ENCODE measurements at places on chromosomes 16 and 17.

- DNase-seq = peak; percentile 78
Observed at GRCh38 chr17:59914274-59914854, 21.4 kb downstream of the RPS6KB1 start.

GRCh38 chr16:61500851-61501250 is 535.4 kb downstream of the CDH8 start:
- no peak for DNase-seq

GRCh38 chr16:47366228-47366627 is 94.6 kb downstream of the ITFG1 start:
- DNase-seq = no peak

GRCh38 chr17:83194186-83194561 is 114.8 kb downstream of the METRNL start:
- no peak for DNase-seq

DNA sequence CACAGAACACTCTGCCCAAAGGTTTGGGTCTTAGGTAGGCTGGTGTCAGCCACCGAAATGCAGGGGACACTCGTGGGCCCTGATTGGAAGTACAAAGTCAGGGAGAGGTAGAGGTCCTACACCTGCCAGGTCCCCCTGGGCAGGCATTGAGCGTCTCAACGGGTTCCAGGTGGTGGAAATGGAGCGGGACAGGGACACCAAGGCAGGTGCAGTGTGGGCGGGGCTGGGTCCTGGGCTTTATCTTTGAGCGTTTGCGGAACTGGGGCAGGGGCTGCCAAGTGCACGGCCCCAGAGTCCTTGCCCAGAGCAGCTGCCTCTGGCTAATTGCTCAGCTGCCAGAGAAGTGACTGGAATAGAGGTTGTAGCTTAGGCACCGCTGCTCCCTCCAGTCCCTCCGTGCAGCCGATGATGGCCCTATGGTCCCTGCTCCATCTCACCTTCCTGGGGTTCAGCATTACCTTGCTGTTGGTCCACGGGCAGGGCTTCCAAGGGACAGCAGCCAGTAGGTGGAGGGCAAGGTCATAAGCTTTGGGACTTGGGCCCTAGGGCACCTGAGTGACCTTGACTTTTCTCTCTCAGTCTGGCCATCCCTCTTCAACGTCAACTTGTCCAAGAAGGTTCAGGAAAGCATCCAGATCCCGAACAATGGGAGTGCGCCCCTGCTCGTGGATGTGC is at the start of gene ZACN:
Gene ZACN (plus strand): TSS at position 323 of the 675 bp plus-strand sequence. CDS start 83 bp downstream, at position 406.
- DNase-seq = no peak

DNA sequence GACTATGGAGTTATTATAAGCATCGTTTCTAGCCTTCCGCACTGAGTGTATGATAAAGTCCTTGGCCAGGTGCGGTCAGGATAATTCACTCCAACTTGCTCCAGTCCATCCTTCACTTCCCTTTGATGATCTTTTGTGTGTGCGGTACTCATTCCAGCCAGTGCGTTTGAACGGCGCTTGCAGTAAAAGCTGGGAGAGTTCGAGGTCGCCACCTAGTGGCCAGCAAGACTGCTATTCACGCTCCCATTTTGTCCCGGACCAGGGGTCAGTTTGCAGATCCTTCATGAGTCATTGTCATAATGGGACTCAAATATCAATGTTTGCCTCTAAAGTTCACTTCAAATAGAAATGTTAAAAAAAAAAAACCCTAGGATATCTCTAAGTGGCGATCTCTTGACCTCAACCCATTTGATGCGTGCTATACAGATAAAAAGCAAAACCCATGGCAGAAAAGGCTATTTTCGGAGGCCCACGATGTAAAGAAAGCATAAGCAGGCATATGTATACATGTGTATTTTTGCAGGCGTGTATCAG is 417.1 kb downstream of the TMEM114 start:
- peak; percentile 74 for DNase-seq

- DNase-seq = peak; percentile 71
Observed at GRCh38 chr17:47099987-47100711, 88.9 kb downstream of the CDC27 start.

GRCh38 chr16:11706180-11706742 is 36.4 kb downstream of the TXNDC11 start:
- no peak for DNase-seq

DNA sequence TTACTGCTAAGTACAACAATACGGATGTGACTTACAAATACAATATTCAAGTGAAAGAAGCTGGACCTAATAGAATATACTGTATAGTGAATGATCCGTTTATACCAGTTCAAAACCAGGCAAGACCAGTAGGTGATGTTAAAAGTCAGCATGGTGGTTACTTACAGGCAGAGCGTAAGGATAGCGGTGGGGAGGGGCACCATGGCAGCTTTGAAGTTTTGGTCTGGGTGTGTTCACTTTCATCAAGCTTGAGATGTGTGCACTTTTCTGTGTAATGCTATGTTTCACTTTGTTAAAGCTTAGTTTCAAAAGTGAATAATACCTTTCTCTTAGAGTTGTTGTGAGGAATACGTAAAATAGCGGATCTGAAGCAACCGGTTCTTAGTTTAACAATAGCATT is 16.5 kb upstream of the SLC35G3 start:
- DNase-seq = no peak

- no peak for DNase-seq
Observed at GRCh38 chr17:59542960-59543635, 22.3 kb upstream of the DHX40 start.

GRCh38 chr17:69042308-69042707 is 18.4 kb downstream of the ABCA9 start:
- no peak for DNase-seq

- peak; percentile 63 for DNase-seq
Observed at GRCh38 chr17:81440511-81441244, 45.4 kb downstream of the BAHCC1 start.

- DNase-seq = no peak
Observed at GRCh38 chr17:39057701-39058206, 90.6 kb upstream of the FBXO47 start.

- no peak for DNase-seq
Observed at GRCh38 chr16:398561-399339, 1.8 kb downstream of the NME4 start.

DNA sequence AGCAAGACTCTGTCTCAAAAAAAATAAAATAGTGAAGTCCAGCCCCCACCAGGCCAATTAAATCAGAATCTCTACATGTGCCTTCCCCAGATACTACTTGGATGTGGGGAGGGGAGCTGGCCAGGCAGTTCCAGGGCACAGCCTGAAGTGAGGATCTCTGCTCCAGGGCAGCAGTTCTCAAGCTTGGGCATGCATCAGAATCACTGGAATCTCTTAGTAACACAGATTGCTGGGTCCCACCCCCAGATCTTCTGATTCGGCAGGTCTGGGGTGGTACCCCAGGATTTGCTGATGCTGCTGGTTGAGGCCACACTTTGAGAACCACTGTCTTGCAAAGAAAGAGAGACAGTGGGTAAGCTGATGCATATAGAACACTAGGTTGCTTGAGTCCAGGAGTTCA is 8.3 kb upstream of the CDH5 start:
- DNase-seq = no peak

DNA sequence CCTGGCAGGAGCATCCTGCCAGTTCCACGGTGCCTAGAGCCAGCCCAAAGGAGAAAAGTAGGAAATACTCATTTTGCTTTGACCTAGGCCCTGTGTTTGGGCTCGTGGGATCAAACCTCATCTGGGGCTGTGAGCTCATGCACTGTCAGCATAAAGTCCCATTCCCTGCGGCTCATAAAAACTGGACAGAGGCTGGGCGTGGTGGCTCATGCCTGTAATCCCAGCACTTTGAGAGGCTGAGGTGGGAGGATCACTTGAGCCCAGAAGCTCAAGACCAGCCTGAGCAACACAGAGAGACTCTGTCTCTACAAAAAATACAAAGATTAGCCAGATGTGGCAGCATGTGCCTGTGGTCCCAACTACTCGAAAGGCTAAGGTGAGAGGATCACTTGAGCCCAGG is 17.9 kb downstream of the ATP6V0D1 start:
- DNase-seq = no peak

- DNase-seq = no peak
Observed at GRCh38 chr16:77330332-77331042, 104.3 kb downstream of the ADAMTS18 start.

GRCh38 chr16:10188236-10188635 is 6.0 kb upstream of the GRIN2A start:
- no peak for DNase-seq

- DNase-seq = no peak
Observed at GRCh38 chr16:68070249-68070730, 14.9 kb upstream of the NFATC3 start.

GRCh38 chr16:62638964-62639870 is 603.0 kb upstream of the CDH8 start:
- no peak for DNase-seq

Data from A549 (cell line).